ENCODE measurements at places on chromosomes 7 and 10.

DNA sequence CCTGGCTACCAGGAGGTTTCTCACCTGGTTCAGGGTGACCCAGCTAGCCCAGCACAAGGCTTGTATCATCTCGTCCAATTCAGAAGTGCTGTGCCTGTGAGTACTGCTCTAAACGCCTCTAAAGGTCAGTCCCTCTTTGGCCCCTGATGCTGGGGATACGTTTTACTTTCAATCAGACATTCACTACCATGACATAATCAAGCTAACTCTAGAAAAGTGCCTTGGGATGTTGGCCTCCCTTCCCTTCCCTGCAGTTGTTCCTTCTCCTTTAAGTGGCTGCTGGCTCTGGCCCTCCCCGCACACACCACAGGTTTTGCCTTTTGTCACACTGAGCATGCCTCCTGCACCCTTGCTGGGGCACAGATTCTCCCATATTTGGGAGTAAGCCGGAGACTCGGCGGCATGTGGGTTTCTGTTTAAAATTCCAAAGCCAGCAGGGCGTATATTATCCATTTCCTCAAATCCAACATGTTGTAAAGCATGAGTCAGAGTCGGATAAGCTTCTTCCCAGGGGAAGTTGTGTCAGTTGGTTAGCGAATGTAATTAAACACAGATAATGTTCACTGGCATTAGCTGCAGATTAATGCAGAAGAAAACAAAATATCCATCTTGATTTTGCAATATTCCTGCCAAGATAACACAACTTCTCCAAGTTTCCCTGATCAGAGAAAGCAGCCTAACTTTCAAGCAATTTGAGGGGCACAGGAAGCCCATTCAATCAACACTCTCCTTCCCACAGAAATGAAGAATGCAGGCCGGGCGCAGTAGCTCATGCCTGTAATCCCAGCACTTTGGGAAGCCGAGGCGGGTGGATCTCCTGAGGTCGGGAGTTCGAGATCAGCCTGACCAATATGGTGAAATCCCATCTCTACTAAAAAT lies 31.8 kb upstream of the VCL start:
- no peak for DNase-seq

DNA sequence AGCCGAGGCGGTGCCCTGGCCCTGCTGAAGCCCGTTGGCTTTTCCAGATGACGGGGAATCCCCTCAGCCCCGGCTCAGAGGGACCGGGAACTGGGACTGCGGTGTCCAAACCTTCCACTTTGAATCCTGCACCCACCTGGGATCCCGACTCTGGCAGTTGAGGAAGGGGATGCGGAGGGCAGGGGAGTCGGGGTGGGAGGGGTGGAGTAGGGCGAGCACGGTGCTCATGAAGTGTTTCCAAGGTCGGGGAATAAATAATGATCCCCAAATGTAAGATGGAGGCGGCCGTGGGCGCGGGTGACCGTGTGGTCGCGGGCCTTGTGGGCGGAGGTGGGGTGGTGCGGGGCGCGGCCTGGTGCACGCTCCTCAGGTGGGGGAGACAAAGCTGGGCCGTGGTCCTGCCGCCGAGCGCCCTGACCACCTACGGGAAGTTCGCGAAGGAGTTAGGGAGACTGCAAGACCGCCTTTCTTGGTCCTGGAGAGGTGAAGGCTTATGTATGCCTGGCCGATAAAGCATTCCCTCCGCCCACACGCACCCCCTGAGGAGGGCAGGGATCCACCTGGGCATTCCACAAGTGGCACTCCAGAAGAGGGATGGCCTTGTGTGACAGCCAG lies 1.4 kb downstream of the MTURN start:
- DNase-seq, result no peak

DNA sequence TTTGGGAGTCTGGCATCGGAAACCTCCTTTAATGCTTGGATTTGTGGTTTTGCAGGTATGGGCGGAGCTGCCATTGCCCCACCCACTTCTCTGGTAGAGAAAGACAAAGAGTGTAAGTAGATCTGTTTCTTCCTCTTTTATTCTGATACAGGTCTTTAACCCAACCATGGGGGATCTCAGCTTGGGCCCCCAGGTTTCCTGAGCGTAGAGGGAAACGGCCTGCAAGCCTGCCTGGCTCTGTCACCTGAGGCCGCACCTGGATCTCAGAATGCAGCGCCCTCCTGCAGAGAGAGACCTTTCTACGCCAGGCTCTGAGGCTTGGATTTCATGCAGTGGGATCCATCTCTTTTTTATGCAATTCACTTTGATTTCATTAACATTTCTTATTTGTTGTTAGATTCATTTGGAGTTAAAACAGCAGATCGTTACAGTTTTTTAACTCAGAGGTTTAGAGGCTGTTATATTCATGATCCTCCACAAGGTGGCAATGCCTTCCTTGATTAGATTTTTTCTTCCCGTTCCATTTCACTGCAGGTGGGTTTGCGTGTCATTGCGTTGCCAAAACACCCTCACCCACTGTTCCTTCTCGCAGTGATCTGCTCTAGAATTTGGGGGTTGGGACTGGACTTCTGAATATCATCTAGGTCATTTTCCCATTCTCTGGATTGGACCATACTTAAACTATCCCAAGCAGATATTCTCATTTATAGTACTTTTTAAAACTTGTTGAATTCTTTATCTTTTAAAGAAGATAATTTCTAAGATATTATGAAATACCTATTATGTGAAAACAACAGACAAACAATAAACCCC lies 20.0 kb downstream of the RBM17 start:
- DNase-seq, result no peak

DNA sequence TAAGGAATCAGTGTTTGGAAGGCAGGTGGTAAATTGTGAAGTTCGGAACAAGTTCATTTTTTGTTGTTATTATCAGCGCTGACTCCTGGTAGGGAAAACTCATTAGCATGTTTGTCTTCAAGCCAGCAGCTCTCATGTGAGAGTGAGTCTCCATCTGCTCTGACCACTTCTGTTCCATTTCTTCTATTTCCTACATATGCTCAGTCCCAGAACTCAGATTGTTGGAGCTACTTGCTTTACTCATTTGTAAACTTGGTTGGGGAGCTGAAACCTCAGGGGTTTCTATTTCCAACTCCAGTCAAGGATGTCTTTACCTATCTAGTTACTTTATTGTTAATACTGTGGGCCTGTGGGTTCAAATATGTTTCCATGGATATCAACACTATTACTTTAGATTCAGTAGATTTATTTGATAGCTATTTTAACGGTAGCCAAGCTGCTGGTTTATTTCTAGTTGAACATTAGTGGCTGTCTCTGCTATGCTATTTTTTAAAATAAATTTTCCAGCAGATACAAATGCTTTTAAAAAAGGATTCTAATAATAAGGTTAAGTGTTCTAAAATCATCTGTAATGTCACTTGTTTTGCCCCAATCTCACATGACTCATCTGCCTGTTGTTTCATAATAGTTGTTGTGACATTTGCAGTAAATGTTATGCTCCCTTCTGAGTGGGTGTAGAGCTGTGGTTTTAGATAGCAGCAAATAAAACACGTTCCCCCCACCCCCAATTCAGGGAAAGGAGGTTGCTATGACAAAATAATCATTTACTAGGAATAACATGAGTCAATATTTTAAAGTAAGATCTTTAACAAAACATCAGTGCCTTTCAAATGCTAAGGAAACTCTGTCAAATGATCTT lies 143.3 kb downstream of the HDAC9 start:
- no peak for DNase-seq

DNA sequence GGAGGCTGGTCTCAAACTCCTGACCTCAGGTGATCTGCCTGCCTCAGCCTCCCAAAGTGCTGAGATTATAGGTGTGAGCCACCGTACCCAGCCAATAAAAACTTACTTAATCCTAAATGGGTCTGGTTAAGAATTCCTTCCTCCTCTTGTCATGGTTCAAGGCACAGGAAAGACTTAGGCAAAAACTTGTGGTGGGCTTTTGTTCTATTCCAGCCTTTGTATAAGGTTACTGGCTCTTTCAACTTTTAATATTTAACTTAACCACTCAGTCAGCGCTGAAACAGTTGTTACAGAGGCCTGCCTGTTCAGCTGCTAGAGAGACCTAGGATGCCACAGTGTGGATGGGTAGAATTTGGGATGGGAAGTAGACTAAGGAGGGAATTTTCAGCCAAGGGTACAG lies 28.1 kb upstream of the GARS1 start:
- DNase-seq, result no peak

GRCh38 chr7:1672851-1673486 lies 2.9 kb downstream of the ELFN1 start:
- no peak for DNase-seq

DNA sequence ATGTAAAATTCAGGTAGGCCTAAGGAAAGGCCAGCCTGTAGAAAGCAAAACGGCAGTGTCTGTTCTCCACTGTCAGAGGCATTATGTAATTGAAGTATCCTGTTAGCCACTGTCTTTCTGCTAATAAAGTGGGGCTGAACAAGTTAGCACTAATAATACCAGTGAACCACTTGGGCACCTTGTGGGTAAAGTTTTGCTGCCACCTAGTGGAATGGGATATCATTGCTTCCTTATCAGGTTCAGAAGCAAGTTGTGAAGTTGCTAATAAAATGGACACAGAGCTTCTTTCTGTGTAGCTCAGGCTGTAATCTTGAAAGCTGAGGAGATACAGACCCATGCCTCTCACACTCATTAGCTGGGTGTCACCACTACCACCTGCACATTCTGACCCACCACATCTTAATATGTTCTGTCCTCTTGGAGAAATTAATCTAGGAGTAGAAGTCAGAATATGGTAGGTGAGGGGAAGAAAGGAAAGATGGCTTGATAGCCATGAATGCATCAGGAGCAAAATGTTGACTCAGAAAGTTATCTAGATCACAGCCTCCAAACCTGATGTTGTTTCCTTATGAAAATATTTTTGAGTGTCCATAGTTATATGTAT lies 175.1 kb downstream of the SEPTIN7 start:
- DNase-seq, result no peak

GRCh38 chr7:4470246-4470645 lies 211.8 kb upstream of the FOXK1 start:
- no peak for DNase-seq

DNA sequence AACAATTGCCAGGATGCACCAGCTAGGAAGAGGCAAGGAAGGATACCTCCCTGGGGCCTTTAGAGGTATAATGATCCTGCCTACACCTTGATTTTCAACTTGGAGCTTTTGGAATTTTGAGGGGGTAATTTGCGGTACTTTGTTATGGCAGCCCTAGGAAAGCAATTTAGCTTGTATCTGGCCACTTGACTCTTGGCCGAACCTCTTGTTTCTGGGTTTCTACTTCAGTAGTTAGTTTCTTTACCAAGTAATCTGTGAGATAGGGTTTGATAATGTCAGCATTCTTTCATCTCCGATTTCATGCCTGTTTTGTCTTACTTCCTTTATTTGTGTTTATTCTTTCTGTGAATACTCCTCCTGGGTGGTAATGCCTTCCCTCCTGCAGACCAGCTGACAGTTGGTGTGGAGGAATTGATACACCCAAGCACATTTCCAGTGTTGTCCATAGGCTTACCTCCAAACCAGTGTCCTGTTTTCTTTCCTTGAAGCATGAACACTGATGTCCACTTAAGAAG lies 163.7 kb downstream of the SND1 start:
- no peak for DNase-seq

DNA sequence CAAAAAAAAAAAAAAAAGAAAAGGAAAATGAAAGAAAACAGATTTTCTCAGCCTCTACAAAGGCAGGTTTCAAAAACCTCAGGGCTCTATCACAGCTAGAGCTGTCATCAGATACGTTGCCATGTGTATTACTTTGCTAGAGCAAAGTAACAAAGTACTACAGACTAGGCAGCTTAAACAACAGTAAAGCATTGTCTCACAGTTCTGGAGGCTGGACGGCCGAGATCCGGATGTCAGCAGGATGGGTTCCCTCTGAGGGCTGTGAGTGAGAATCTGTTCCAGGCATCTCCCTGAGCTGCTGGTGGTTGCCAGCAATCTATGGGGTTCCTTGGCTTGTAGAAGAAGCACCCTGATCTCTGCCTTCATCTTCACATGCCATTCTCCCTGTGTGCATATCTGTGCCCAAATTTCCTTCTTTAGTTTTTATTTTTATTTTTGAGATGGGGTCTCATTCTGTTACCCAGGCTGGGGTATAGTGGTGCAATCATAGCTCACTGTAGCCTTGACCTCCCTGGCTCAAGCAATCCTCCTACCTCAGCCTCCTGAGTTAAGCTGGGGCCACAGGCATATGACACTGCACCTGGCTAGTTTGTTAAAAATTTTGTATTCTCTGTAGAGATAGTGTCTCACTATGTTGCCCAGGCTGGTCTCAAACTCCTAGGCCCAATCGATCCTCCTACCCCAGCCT lies 48.9 kb upstream of the KDM7A start:
- DNase-seq, result no peak

DNA sequence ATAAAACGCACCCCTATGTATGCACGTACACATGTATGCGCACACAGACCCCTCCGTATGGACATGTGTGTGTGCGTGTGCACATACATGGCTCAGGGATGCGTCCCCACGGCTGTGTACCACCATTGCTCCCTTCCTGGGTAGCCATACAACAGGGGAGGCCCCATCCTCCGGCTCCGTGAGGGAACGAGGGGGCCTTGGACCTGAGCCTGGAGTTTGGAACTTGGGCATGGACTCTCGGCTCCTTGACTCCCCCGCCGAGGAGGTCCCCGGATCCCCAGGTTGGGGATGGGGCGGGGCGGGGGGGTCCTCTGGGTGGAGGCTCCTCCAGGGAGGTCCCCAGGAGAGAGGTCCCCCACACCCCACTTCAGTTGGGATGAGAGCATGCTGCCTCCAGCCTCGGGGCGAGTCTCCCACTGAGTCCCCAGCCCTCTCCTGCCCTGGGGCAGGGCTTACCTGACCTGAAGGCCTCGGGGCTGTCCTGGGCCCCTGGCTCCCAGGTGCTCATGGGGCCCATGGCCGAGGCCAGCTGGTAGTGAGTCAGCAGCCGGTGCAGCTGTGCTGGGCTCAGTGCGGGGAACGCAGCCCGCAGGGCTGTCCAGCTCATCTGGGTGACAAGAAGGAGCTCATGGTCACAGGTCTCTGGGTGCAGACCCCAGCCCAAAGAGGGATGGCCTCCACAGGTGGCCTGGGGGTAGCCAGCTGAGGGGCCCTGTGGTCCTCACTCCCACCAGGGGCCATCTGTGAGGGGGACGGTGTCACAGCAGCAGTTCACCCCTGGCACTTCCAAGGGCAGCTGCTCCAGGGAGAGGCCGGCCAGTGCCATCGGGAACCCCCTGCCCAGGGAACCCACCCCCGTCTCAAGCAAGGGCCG lies 29.9 kb downstream of the AP5Z1 start:
- no peak for DNase-seq

- no peak for DNase-seq
These were observed 53.9 kb upstream of the CREB5 start for GRCh38 chr7:28358423-28358868.

DNA sequence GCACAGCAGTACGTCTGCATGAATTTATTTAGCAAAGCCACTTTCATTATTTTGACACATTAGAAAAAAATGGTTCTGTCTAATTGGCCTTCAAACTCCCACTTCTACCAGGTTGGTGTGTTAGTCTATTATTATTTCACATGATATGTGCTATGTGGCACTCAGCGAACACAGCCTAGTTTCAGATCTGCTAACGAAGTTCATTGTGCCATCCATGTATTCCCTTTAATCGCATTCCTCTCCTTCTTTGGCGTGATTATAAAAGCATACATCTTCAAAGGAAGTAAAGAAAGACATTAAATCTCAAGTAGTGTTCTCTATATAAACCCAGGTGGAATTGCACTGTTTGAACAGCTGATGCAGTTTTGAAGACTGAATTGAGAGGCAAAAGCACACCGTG lies 96.4 kb upstream of the CACNA2D1 start:
- no peak for DNase-seq
